ENCODE measurements at places on chromosomes 7 and 10.

- DNase-seq, result no peak
These were observed 6.5 kb downstream of the MDH2 start for GRCh38 chr7:76054123-76055120.

DNA sequence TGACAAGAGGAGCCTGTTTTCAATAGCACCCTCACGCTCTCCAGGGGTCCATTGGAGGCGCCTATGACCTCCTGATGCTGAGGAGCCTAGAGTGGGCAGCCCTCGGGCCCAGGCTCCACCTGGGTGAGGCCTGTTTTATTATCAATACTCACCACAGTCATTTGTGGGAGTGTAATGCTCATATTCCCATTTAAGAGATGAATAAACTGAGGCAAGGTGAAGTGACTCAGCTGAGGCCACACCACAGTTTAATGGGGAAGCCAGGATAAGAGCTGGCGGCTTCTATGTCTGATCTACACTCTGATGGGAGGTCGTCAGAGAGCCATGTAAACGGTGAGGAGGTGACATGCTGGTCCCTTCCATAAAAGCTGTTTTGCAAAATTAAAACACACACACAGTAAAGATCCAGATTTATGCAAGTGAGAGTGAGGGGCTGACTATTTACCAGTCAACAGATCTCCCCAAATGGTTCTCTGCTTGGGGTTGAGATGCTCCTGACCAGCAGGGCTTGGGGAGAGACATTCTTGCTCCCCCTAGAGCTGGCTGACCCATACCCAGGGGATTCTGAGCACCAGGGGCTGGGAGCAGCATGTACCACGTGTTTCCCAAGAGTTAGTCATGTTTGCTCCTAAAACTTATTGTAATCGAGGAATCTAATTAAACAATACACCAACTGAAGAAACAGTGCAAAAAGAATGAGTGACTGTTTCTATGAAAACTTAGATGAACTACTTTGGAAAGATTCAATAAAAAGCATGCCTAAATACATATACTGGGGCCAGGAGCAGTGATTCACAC lies 81.0 kb upstream of the INSIG1 start:
- no peak for DNase-seq

GRCh38 chr7:81197266-81197665 lies 278.4 kb upstream of the SEMA3C start:
- DNase-seq, result no peak

DNA sequence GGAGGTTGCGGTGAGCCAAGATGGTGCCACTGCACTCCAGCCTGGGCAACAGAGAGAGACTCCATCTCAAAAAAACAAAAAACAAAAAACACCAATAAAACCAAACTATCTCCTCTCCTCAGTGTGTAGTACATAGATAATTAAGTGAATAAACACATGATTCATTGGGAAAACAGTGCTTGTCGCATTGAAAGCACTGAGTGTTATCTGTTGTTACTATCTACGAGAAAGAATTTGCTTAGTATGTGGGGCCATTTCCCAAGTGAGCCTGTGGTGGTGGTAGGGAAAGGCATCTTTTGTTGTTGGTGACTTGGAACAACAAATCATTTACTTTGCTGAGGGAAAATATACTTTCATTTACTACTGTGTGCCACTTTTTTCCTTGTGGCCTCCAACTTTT lies 42.6 kb downstream of the RSBN1L start:
- DNase-seq, result no peak

DNA sequence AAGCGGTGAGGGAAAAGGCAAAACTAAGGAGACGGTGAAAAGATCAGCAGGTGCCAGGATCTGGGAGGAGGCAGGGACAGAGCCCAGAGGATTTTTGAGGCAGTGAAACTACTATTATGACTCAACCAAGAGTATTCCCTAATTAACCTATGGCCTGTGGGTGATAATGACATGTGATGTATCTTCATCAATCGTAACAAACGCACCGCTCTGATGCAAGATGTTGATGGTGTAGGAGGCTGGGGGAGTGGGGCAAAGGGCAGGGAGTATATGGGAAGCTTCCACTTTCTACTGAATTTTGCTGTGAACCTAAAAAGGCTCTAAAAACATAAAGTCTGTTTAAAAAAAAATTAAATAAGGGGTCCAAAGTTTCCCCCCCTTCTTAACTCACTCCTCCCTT lies 25.5 kb upstream of the EZH2 start:
- no peak for DNase-seq

DNA sequence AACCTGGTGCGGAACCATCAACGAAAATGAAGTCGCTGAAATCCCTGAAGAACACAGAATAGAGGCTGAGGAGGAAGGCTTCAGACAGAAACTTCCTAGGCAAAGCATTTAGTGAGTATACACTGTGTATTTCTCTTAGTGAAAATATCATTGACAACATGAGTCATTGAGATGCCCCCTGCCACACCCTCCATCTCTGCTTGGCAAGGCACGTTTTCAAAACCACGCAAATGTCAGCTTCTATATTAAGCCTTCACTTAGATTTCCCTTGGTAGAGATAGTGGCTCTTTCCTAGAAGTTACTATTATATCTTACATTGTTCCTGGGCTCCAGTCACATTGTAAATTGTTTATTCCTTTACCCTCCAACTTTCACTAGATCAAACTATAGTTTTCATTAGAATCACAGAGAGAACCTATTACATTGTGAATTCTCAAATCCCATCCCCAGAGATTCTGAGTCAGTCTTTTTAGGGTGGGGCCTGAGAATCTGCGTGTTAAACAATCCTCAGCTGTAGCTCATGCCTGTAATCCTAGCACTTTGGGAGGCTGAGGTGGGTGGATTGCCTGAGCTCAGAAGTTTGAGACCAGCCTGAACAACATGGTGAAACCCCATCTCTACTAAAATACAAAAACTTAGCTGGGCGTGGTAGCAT lies 4.6 kb upstream of the SKAP2 start:
- DNase-seq, result no peak

- DNase-seq, result no peak
These were observed 43.1 kb upstream of the SNX13 start for GRCh38 chr7:17983221-17984062.

- no peak for DNase-seq
These were observed 859 bp upstream of the CH25H start for GRCh38 chr10:89207801-89208551.

- DNase-seq, result peak; percentile 1
These were observed 15.3 kb downstream of the AGBL3 start for GRCh38 chr7:135001390-135002165.

DNA sequence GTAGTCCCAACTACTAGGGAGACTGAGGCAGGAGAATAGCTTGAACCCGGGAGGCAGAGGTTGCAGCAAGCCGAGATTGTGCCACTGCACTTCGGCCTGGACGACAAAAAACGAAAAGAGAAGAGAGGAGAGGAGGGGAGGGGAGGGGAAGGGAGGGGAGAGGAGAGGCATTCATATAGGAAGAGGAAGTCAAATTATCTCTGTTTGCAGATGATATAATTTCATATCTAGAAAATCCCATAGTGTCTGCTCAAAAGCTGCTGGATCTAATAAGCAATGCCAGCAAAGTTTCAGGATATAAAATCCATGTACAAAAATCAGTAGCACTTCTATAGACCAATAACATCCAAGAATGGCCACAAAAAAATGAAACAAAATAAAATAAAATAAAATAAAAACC lies 120.3 kb downstream of the LMBR1 start:
- peak; percentile 79 for DNase-seq

- DNase-seq, result no peak
These were observed 29.2 kb downstream of the COPG2 start for GRCh38 chr7:130639388-130639787.

- no peak for DNase-seq
These were observed 537.6 kb downstream of the ACTR3B start for GRCh38 chr7:153297141-153297540.

DNA sequence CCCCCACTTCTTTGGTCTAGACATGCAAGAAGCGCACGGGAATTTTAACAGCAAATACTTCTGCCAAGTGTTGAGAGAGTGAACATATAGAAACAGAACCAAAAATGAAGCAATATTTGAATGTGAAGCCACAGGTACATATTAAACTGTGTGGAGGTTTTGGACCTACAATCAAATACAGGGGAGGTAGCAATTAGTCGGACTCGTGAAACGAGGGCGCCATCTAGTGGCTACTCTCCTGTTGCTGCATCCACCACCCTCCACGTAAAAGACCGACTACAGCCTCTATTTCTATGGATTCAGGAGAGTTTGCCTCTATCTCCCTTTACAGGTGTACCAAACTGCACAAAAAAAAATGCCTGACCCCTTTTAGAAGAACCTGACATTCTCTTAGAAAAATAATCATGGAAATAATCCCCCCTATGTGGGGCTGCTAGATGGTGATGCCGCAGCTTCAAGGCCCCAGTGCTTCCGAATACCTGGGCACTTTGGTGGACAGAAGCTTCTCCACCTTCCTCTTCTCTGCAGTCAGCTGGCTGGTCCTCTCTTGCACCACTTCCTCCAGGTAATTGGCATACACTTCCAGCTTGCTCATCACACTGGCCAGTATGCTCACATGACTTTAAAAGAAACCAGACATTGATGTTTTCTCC lies 31.7 kb downstream of the TECTB start:
- peak; percentile 90 for DNase-seq

DNA sequence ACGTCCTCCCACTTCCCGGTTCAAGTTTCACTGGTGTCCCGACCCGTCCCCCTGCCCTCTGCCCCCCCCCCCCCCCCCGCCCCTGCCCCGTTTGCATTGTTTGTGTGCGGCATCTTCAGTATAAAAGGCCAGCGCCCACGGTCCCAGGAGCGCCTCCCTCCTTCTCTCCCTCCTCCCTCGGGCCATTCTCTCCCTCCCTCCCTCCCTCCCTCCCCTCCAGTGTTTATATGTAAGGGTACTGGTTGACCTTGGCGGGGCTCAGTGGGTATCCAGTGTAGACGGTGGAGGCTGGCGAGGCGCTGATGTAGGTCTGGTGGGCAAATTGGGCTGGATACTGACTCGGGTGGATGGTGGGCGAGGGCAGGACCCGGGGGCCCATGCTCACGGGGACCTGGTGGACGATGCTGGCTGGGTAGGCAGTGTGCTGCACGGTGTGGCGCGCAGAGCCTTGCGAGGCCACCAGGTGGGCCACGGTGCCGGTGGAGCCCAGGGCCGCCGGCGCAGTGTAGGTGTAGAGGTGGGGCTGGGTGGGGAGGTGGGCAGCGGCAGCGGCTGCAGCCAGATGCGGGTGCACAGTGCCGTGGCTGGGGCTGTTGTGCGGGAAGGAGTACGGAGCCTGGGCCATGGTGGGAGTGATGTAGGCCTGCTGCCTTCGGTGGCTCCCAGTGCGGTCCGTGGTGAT lies 49.4 kb downstream of the CLEC2L start:
- DNase-seq, result no peak

- no peak for DNase-seq
These were observed 35.3 kb downstream of the ABCB5 start for GRCh38 chr7:20650782-20651181.

GRCh38 chr7:103630318-103630717 lies 184.3 kb upstream of the SLC26A5 start:
- peak; percentile 60 for DNase-seq

- no peak for DNase-seq
These were observed 683 bp downstream of the CHAT start for GRCh38 chr10:49614242-49615198.

DNA sequence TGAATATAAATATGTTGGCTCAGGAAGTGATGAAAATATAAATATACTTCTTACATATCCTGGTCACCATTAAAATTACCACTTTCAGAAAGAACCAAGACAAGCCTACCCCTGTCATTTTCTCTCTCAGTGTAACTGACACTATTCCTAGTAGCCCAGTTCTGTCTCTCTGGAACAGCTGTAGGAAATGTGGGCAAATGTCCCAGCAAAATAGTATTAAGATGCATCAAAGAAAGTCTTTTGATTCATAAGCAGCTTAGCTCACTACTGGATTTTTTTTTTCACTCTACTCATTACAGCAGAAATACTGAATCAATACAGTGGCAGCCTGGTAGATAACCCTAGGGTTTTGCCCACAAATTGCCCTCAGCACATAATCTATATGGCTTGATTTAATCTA lies 290.9 kb downstream of the DNAJB9 start:
- DNase-seq, result no peak

DNA sequence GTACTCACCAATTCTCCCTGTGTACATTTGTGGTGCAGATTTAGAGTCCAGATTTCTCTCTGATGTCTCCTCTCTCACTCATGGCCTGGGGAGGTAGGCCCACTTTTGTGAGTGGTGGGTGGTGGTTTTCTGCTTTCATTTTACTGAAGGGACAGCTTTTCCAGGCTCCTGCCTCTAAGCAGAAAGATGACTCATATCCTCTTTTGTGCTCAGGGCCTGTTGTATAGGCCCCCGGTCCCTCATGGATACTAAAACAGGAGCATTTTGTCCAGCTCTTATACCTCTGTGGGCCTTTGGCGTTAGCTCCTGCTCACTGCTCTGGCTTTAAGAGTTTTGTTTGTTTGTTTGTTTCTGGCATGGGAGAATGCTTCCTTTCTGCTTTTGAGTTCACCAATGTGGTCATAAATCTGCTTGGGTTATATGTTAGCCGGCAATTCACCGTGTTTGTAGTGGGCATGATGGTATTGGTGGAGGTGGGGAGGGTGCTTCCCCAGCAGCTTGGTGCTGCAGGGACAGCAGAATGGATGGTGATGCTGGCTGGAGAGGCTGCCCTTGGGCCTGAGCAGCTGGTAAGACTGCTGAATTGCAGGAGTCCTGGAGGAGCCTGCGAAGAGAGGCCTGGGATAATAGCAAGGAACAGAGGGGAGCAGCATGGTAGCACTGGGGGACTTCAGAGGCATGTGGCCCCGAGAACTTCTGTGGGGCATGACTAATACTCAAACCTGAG lies 468.7 kb downstream of the RPS24 start:
- DNase-seq, result no peak

GRCh38 chr7:76347710-76348109 lies 11.1 kb downstream of the YWHAG start:
- DNase-seq, result no peak

DNA sequence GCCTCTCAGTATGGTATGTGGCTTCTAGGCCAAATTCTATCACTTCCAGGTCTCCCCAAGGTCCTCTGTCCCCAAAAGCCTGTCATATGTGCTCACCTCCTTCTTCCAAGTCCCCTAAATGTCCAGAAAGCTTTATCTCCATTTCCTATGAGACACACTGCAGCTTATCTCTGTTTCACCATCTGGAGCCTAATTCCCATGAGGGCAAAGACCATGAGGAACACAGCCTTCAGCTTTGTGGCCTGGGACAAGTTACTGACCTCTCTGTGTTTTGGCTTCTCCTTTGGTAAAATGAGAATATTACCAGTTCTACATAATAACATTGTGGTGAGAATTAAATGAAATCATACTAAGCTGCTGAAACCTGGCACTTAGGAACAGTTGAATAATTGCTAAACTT lies 19.2 kb downstream of the ST8SIA6 start:
- peak; percentile 44 for DNase-seq

DNA sequence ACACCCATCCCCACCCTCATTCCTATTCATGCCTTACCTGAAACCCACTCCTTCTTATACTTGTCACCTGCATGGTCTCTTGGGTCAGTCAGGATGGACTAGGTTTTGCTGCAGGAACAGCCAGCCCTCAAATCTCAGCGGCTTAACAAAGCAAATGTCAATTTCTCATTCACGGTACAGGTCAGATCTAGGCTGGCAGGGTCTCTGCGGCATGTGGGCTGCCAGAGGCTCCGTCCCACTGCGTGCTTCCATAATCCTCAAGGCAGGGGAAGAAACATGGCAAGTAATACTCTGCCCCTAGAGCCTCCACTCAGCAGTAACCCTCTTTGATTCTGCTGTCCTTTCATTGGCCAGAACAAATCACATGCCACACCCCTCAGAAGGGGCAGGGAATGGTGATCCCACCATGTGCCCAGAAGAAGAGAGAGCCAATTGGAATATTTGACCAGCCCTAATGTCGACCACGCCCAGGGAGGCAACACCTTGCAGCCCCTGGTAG lies 114.9 kb upstream of the ZMIZ1 start:
- DNase-seq, result no peak

Measured in OCI-M1 (cell line).